OCI-M1 (cell line): ENCODE measurements at places on chromosomes 3 and 15.

GRCh38 chr3:113946831-113947230 is 982 bp upstream of the ZDHHC23 start:
- DNase-seq = no peak

- no peak for DNase-seq
Measured at GRCh38 chr3:35777563-35778554, 138.5 kb downstream of the ARPP21 start.

- no peak for DNase-seq
Measured at GRCh38 chr3:127037021-127037400, 54.1 kb downstream of the PLXNA1 start.

GRCh38 chr15:38843736-38844590 is 279.3 kb upstream of the RASGRP1 start:
- DNase-seq = no peak

DNA sequence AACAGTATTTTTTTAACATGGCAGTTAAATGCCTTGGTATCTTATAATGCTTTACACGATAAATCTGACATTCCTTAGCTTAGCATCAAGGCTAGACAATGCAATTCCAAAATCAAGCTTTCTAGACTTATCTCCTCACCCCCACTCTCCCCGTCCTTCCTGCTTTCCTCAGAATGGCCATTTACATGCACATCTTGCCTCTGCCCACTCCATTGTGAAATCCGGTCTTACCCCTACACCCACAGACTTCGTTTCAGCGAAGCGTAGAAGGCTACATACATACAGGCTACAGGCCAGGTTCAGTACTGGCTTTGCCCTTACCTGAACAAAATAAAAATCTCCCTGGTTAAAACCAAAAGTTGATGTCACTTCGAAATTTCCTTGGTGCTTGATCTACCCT is 58.6 kb upstream of the SLC12A8 start:
- no peak for DNase-seq

DNA sequence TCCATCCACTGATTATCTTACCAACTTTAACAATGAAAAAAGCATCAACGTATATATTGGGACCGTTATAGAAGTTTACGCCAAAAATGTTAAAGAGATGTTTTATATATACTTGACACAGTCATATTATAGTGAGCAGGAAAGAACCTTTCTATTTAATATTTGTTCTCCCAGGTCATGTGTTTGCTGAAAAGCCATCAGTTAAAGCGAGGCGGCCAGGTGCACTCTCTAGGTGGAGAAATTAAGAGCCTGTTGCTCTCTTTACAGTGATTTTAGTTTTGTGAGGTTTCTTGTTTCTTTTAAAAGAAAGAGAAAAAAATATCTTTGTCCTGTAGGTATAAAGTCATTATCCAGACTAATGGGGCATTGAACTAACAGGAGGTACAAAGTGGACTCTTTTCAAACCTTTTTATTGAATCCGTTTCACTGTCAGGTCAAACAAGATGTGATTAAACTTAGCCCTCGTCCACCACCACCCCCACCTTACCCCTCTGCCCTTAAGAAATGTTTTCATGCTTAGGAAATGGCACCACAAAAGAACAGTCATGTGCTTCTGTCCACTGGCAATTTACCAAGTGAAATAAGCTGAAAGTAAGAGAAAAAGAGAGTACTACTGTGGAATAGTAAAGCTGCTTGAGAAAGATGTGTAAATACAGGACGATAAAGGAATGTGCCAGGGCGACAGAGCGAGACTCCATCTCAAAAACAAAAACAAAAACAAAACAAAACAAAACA is 279.9 kb downstream of the PTPRG start:
- DNase-seq = no peak

DNA sequence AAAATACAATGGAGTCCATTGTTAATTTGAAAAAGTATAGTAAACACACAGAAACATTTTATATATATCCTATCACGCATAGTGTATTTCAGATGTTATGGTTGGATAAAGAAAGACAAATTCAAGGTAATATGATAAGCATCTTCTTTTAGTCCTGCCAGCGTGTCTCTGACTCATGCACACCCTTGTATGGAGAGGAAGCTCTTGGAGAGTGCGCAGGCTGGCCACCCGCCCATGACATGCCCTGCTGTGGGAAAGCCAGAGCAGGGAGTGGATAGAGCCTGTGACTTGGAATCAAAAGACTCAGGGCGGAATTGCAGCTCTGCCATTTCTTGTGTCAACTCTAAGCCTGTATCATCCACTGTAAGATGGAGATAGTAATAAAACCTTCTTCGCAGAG is 23.0 kb upstream of the COPG1 start:
- peak; percentile 30 for DNase-seq

GRCh38 chr3:49747792-49748480 is 24.2 kb upstream of the GMPPB start:
- no peak for DNase-seq

- peak; percentile 37 for DNase-seq
Measured at GRCh38 chr3:178443634-178444033, 92.6 kb upstream of the KCNMB2 start.

GRCh38 chr15:60967728-60968127 is 261.4 kb downstream of the RORA start:
- DNase-seq = no peak

DNA sequence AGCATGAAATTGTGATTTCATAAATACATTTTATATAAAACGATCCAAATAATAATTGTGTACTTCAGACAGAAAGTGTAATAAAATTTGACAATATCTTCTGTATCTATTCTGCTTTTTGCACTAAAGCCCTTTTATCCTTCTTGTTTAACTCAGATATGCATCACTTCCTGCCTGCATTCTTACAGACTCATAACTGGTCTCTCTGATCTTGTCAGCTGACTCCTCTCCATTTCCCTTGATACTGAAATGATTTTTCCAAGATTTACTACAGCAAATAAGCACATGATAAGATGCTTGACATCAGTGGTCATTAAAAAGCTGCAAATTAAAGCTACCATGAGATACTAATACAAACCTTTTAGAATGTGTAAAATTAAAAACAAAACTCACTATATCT is 25.3 kb upstream of the SI start:
- no peak for DNase-seq

- no peak for DNase-seq
Measured at GRCh38 chr3:11077466-11077865, 76.8 kb upstream of the HRH1 start.

DNA sequence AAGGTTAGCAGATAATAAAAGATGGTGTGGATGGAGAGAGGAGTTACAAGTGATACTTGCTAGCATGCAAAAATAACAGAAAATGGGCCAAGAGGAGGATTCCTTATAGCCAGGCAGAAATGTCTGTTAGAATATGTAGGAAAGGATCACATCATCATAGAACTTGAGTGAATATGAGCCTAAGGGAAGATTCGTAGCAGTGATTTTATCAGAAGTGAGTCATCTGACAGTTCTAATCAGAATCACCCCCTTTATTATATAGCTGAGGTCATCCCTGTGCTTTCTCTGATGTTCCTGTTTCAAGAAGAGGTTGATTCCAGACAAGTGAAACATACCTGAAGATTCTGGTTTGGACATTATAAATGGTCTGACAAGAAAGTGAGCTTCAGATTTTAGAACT is 22.9 kb downstream of the EXOG start:
- peak; percentile 31 for DNase-seq

DNA sequence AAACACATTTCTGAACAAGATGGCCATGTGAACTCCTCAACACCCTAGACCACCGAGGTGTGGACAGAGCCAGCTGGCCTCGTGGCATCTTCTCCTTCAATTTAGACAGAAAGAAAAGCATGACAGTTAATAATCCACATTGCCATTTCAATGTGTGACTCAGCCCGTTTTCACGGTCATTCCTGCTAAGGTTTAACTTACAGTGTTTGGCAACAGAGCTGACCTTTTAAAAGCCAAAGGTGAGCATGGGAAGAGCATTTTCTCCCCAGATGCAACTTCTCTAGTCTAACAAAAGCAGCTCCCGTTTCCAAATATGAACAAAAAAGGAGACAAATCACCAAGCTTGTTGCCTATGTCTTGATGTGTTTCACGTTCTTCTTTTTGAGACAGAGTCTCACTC is 417.6 kb upstream of the WNT5A start:
- no peak for DNase-seq

DNA sequence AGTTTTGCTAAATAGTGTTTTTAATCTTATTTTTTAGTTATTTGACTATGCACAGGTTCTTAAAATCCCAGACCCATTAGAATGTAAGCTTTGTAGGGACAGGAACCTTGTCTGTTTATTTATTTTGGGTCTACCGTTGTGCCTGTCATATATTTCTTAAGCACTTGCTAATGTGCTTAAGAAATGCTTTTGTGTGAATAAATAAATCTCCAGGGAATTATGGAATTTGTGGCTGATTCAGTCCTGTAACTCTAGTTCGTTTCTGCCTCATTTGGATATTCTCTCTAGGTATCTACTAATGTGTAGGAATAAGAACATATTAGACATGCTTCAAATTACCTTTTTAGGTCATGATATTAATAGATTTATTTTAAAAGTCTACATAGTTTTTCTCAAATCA is 161.6 kb downstream of the LPP start:
- no peak for DNase-seq
